Activated CD4-positive, alpha-beta memory T cell treated with anti-CD3 and anti-CD28 coated beads, Interleukin-2, amount 10 ng/mL, durations not matched to agents 7 days and 5 days (primary cell): ENCODE measurements at places on chromosomes 2 and 18. TPM values are rescaled to one million over a fixed set of nuclear protein-coding genes. Genes with fewer than 3 reads are reported as not detected.
A peak's percentile ranks its signal among the peaks of the same experiment; 100 is the strongest.

The PNKD gene
- total RNA-seq = 31.8 TPM

The RNF138 gene
- total RNA-seq = 64.6 TPM

- no peak overlapping the region for H3K4me3 ChIP-seq
- H3K4me1 ChIP-seq = no peaks in the 10 kb centered on the region
- H3K27ac ChIP-seq = no peak overlapping the region
- DNase-seq = no peak
Observed at GRCh38 chr2:203469546-203469945, 65.6 kb downstream of the RAPH1 start.

DNA sequence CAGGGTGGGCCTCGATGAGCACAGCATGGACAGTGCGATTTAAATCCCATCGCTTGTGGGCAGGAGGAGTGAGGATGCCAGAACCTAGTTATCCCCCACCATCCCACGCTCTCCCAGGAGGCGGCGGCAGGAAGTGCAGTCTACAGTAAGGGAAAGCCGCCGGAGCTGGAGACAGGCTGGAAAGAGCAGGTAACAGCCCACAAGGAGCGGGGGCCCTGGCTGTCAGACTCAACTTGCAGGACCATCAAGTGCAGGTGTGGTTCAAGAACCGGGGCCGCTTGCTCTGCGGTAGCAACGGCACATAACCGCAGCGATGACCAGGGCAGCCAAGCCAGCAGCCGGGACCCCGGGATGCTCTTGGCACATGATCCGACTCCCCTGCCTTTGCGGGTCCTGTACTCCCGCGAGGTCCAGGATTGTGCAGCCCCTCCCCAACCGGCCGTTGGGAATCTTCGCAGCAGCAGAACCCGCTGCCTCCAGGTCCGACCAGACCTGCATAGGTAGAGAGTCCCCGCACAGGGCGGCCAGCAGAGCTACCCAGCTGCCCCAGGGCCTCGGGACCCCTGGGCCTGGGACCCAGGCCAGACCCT, 82.1 kb downstream of the BIN1 start:
- H3K27me3 ChIP-seq = peaks cover 42% of the 10 kb centered on the region
- peaks cover 16% of the 10 kb centered on the region for H3K4me1 ChIP-seq
- H3K36me3 ChIP-seq = no peaks in the 10 kb centered on the region
- peak overlapping the region; percentile 52 for H3K4me3 ChIP-seq
- DNase-seq = no peak
- H3K27ac ChIP-seq = peak overlapping the region; percentile 2

DNA sequence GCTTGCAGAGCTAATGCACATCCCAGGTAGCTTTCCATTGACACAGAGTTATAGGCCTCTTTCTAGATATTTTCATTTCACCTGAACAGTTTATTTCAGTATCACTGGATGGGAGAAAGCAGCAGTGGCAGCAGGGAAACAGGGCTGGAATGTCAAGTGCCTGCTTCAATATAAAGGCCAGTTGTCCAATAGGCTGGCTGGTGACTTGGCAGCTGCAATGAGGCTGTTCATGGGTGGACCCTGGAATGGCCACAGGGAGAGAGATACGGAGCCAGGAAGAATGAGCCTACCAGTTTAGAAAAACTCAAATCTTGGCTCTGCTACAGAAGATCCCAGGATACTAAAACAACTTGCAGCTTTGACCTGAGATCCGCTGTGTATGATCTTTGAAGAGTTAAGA, 185.0 kb downstream of the BCL11A start:
- H3K27ac ChIP-seq = no peak overlapping the region
- H3K36me3 ChIP-seq = no peaks in the 10 kb centered on the region
- H3K4me1 ChIP-seq = no peaks in the 10 kb centered on the region
- no peaks in the 10 kb centered on the region for H3K27me3 ChIP-seq
- no peak for DNase-seq
- no peak overlapping the region for H3K4me3 ChIP-seq

DNA sequence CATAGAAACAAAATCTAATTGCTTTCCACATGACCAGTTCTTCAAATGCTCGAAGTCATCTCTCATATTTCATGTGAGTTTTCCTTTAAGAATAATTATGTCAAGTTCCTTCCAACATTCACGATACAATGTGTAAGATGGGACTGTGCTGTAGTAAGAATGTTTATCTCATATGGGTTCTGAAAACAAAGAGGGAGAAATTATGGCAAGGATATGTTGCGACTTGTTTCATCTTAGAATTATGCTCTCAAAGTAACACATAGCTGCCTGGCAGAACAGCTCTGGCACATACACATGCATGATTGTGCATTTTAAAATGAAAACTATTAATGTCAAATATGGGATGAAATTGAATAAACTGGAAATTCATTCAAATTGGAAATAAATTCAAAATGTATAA, 314.8 kb upstream of the ACVR2A start:
- no peak overlapping the region for H3K27ac ChIP-seq
- no peaks in the 10 kb centered on the region for H3K36me3 ChIP-seq

GRCh38 chr2:219737270-219737691, 109.9 kb downstream of the SLC4A3 start:
- no peaks in the 10 kb centered on the region for H3K4me1 ChIP-seq
- no peak for DNase-seq
- H3K27me3 ChIP-seq = peaks cover 3% of the 10 kb centered on the region
- H3K36me3 ChIP-seq = no peaks in the 10 kb centered on the region
- no peak overlapping the region for H3K27ac ChIP-seq
- H3K4me3 ChIP-seq = no peak overlapping the region

DNA sequence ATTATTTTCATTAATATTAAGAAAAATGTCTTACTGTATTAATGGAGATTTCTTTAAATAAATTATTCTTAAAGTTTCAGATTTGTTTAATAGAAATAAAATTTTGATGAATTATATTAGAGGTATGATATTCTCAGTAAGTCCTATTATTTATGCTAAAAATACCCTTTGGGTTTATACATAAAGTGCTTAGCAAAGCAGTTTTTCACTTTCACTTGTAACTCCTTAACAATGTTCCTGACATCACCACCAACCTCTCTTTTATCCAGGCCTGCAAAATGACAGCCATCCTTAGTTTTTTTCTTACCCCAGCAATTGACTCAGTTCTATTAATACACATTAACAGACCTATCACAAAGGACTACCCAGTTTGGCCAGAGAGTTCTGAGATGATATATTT, 170.4 kb downstream of the CD226 start:
- H3K27ac ChIP-seq = no peak overlapping the region
- no peaks in the 10 kb centered on the region for H3K27me3 ChIP-seq
- peaks cover 10% of the 10 kb centered on the region for H3K4me1 ChIP-seq
- DNase-seq = no peak

DNA sequence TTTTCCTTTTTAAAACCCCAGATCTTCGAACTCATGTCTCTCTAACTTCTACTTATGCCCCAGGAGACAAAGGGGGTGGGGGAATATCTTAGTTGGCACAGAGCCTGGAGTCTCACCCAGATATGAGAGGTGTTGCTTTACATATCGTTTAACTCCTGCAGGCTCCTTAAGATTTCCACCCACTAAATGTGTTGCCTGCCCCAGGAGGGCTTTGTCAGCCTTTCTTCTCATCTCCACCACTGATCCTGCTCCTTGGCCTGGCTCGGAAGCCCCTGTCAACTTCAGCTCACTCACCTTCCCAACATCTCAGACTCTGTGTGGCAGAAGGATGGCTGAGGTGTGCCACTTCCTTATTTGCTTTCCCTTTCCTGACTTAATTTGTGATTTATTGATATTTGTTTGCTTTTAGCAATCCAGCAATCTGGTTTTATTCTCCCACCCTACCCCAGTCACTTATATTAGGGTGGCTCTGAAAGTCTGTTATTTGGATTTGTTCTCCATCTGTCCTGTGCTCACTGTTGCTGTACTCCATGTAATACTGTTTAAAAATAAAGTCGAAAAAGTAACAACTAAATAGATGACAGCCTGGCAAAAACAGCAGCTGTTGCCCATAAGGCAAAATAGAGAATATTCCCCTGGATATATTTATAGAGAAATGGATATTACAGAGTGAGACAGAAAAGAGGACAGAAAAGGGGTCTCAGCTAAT, 200.6 kb downstream of the ZBTB7C start:
- H3K4me1 ChIP-seq = peaks cover 6% of the 10 kb centered on the region
- H3K36me3 ChIP-seq = no peaks in the 10 kb centered on the region
- no peak overlapping the region for H3K27ac ChIP-seq

DNA sequence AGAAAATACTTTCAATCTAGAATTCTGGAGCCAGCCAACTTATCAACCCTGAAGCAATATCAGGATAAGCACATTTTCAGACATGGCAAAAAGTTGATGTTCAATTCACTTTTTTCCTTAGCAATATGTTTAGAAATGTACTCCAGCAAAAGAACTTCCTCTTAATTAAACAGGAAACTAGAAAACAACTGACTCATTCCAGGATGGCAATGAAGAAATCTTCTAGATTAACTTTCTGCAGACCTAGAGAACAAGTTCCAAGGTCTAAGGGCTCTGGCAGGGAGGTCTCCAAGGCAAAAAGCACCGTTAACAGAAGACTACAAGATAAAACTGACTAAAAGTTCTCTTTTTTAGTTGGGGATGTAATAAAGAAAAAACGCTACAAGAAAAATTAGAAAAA, 69.2 kb upstream of the VWC2L start:
- no peak for DNase-seq

DNA sequence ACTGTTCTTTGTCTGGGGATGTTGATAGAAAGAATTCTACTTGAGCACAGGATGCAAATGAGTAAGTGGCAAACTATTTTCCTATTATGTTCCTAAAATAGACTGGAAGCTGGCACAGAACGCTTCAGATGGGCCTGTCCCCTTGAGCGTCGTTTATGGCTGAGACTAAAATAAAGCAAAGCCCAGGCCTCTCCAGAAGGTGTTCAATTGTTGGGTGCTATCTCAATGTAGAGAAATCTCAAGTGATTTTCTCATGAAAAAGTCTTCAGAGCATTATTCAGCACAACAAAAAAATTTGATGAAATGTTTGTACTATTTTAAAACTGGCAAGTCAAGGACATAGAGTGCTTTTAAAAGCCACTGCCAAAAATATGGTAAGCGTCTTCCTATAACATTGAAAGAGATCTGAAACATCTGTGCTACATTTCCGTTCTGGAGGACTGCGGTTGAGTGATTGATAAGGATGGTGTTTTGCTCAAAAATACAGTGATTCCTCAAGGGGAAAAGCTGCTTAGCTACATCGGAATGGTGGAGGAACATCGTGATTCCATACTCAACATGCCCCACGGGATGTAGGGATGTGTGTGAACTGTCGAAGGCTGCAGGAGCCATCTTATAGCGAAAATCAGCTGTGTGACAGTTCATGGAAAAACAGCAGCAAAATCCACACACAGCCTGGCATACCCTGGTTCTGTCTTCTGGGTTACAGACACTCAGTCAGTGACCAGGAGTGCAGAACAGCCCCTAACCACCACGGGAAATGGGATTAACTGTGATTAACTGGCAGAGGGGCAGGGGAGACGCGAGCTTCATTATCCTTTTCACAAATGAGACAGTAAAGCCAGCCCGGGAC, 10.4 kb upstream of the LRRFIP1 start:
- H3K4me3 ChIP-seq = no peak overlapping the region
- peaks cover 12% of the 10 kb centered on the region for H3K27me3 ChIP-seq
- no peaks in the 10 kb centered on the region for H3K36me3 ChIP-seq
- no peak overlapping the region for H3K27ac ChIP-seq
